Fibroblast of skin of right quadriceps (primary cell): ENCODE measurements at places on chromosomes 11 and 22.

DNA sequence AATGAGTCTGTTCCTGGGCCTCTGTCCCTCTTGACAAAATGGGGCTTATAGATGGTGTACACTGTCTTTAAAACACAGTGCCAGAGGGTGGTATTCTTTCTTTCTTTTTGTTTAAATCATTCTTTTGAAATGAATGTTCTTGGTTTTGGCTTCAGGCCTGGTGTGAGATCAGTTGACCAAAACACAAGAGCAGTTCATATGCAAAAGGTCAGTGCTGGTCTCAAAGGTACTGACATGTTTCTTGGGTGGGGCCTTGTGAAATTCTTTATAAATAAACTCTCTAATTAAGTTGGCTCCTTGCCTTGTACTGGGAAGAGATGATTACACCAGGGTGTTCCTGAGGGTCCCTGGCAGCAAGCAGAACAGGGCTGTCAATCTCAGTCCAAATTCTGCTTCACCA is 110.0 kb downstream of the FBXO7 start:
- peak; percentile 16 for DNase-seq

DNA sequence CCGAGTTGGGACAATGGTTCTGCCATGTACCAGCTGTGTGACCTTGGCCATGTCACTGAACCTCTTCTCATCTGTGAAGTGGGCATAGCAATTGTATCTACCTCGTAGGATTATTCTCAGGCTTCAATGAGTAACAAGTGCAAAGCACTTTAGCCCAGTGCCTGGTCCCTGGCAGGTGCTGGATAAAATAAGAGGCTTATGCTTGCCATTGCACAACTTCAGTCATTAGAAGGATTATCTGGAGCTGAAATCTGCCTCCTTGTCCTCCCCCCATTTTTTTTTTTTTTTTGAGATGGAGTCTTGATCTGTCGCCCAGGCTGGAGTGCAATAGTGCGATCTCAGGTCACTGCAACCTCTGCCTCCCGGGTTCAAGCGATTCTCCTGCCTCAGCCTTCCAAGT is 7.2 kb downstream of the SMTNL1 start:
- DNase-seq = no peak

- DNase-seq = no peak
These were observed 21.6 kb upstream of the PHLDA2 start for GRCh38 chr11:2950825-2951224.

DNA sequence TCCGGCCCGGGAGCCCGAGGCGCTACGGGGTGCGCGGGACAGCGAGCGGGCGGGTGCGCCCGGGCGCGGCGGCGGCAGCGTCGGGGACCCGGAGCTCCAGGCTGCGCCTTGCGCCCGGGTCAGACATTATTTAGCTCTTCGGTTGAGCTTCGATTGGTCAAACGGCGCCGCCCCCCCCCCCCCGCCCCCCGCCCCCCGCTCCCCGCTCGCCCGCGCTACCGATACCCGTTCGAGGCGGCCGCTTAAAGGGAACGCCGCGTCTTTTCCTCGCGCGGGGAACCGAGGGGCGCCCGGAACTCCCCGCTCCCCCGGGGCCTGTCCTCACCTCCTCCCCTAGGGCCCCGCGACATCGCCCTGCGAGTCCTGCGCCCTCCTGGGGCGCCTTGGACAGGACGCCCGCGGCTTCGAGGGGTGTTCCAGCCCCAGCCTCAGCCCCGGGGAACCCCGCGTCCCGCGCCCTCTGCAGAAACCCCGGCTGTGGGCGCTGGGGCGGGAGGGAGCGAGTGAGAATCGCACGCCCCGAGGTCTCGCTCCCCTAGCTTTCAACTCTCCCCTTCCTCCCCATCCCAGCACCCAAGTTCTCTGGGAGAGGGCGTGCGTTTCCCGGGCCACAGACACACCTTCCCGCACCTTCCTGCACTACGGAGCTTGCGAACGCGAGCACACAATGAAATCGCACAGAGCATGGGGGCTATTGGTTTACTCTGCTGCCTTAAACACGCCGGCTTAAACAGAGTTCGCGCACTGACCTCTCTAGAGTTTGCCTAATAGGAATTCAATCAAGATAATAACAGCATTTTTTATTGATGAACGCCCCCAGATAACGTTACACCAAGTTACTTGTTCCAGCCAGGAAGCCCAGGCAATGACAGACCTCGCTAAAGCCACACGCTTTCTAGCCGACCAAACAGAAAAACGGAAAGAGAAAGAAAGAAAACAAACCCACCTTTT is at the start of gene BDNF:
Gene BDNF, minus strand, starts transcription at position 105 of the 951 bp plus-strand sequence. CDS start 41,891 bp downstream, outside the sequence.
- peak; percentile 65 for DNase-seq

DNA sequence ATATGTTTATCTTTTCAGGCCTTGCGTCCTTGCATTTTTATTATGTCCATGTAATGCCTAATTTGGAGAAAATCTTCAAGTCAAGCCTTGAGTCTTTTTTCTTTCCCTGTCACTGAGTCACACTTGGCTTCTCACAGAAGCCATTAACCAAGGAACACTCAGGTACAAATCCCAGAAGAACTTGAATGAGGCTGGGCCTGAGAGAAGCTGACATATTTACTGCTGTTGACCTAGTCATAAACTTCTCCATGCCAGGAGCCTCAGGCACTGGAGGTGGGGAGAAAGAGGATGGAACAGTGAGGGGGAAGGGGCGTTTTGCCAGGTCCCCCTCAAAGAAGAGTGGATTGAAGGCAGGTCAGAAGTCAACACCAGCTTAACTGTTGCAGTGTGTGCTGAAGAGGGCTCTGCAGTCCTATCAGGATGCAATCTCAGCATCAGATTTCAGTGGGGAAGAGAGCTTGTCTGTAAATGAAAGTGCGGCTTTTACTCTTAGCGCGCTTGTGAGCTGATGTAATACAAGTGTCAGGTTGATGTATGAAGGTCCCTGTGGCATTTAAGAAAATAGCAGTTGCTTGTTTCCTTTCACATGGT is 526.0 kb downstream of the ETS1 start:
- peak; percentile 64 for DNase-seq
